IMR-90 (cell line): ENCODE measurements at places on chromosomes 13 and 19. TPM values are rescaled to one million over a fixed set of nuclear protein-coding genes. Genes with fewer than 3 reads are reported as not detected.

Gene MBD3L1
- not detected in 2 replicates for total RNA-seq

DNA sequence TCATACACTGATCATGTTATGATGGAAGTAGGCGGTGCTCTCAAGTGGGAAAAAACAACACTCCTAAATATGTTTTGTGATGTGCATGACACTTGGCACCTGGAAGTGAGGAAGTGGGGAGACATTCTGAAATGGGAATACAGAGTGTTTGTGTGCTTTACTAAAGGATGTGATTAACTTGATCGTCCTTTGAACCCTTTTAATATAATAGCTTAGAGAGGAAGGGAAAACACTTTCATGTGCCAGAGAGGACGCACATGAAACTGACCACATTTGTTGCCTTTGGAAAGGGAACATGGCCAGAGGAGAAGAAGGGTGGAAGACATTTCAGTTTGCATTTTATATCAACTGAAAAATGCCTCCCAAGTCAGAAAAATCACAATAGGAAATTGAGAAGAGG is 31.4 kb downstream of the SMAD9 start:
- H3K4me1 ChIP-seq = peaks cover 9% of the 10 kb centered on the region
- no peak overlapping the region for H3K27ac ChIP-seq
- no peaks in the 10 kb centered on the region for H3K27me3 ChIP-seq
- no peaks in the 10 kb centered on the region for H3K36me3 ChIP-seq
- H3K4me3 ChIP-seq = no peak overlapping the region

GRCh38 chr19:55042344-55042678 is 4.2 kb upstream of the GP6 start:
- no peak overlapping the region for H3K4me3 ChIP-seq
- peaks cover 18% of the 10 kb centered on the region for H3K36me3 ChIP-seq
- DNase-seq = no peak
- no peaks in the 10 kb centered on the region for H3K4me1 ChIP-seq
- H3K27me3 ChIP-seq = no peaks in the 10 kb centered on the region
- no peak overlapping the region for H3K27ac ChIP-seq

Gene MEF2B
- under 0.01 and 0.18 TPM in 2 replicates for total RNA-seq

GRCh38 chr19:12783849-12784393 is 7.4 kb upstream of the JUNB start:
- peaks cover 49% of the 10 kb centered on the region for H3K4me1 ChIP-seq
- H3K4me3 ChIP-seq = no peak overlapping the region
- H3K36me3 ChIP-seq = no peaks in the 10 kb centered on the region
- peak overlapping the region; percentile 85 for H3K27ac ChIP-seq
- no peaks in the 10 kb centered on the region for H3K27me3 ChIP-seq

DNA sequence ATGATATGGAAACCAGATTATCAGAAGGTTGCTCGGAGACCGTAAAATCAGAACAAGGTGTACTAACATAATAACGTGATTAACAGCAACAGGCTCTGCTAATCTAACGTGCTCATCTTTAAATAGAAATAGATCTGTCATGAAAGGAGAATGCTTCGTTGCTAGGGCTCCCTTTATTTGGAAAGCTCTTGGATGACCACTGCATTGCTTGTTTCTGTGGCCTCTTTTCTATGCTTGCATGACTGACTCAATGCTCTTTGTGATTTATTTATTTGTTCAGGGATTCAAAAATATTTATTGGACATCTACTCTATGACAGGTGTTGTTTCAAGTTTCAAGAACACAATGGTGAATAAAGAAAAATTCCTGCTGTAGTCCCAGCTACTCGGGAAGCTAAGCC is 22.3 kb upstream of the ZDHHC20 start:
- no peak overlapping the region for H3K27ac ChIP-seq
- H3K4me1 ChIP-seq = no peaks in the 10 kb centered on the region
- DNase-seq = no peak
- no peak overlapping the region for H3K4me3 ChIP-seq

Gene CPB2
- not detected in 2 replicates for total RNA-seq

- no peak for DNase-seq
- no peaks in the 10 kb centered on the region for H3K27me3 ChIP-seq
- H3K36me3 ChIP-seq = no peaks in the 10 kb centered on the region
- no peak overlapping the region for H3K27ac ChIP-seq
- H3K4me3 ChIP-seq = no peak overlapping the region
- H3K4me1 ChIP-seq = no peaks in the 10 kb centered on the region
Observed at GRCh38 chr13:58806401-58806800, 1174.9 kb downstream of the PCDH17 start.

GRCh38 chr19:49109569-49110233 is 4.5 kb upstream of the LIN7B start:
- peaks cover 4% of the 10 kb centered on the region for H3K4me1 ChIP-seq
- H3K4me3 ChIP-seq = no peak overlapping the region
- no peak overlapping the region for H3K27ac ChIP-seq
- H3K27me3 ChIP-seq = no peaks in the 10 kb centered on the region
- peaks cover 46% of the 10 kb centered on the region for H3K36me3 ChIP-seq
- no peak for DNase-seq

DNA sequence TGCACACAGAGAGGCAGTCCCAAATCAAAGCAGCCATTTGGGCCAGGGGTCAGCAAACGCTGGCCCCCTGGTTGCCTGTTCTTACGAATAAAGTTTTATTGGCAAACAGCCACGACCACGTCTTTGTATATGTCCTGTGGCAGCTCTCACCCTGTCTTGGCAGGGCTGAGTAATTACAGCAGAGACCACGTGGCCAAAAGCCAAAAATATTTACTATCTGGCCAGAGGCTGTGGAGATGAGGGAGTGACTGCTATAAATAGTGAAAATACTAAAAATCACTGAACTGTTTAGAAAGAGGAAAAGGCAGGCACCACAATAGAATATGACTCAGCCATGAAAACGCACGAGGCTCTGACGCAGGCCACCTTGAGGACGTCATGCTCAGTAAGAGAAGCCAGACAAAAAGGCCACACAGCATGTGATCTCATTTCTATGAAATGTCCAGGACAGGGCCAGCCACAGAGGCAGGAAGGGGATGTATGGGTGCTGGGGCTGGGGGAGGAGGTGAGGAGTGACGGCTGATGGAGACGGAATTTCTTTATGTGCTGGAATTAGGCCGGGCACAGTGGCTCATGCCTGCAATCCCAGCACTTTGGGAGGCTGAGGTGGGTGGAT is 29.4 kb downstream of the SMIM24 start:
- peak overlapping the region; percentile 67 for H3K27ac ChIP-seq
- peak; percentile 100 for DNase-seq
- peaks cover 2% of the 10 kb centered on the region for H3K4me1 ChIP-seq
- H3K4me3 ChIP-seq = no peak overlapping the region
- no peaks in the 10 kb centered on the region for H3K27me3 ChIP-seq

Gene CAPN12
- total RNA-seq = 0.18 TPM in 1 of 2 replicates, not detected in the other

Gene NTF4
- total RNA-seq = 0.18 TPM in 1 of 2 replicates, not detected in the other

- H3K36me3 ChIP-seq = no peaks in the 10 kb centered on the region
- H3K4me3 ChIP-seq = no peak overlapping the region
- no peaks in the 10 kb centered on the region for H3K27me3 ChIP-seq
- H3K27ac ChIP-seq = no peak overlapping the region
- H3K4me1 ChIP-seq = no peaks in the 10 kb centered on the region
- DNase-seq = no peak
Observed at GRCh38 chr13:82165396-82166174, 1716.7 kb downstream of the SLITRK1 start.

DNA sequence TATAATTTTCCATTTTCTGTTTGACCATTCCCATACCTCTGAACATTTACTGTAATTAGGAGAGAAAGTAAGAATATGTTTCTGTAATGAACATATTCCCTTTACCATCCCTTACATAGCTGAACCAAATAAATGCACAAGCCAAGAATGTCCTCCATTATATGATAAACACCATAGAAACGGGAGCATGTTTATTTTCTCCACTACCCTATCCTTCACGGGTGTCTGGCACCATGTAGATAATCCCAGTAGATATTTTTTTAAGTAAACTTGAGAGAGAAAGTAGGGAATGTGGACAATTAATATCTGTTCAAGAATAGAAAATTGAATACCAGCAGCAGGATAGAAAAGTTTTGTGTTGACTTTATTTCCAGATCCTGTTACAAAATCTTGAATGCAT is 928.4 kb downstream of the EFNB2 start:
- DNase-seq = no peak
- no peaks in the 10 kb centered on the region for H3K4me1 ChIP-seq

Gene HIPK4
- total RNA-seq = 0.18 and 0.28 TPM in 2 replicates

Gene DZIP1
- total RNA-seq = 12.2 and 16.9 TPM in 2 replicates

DNA sequence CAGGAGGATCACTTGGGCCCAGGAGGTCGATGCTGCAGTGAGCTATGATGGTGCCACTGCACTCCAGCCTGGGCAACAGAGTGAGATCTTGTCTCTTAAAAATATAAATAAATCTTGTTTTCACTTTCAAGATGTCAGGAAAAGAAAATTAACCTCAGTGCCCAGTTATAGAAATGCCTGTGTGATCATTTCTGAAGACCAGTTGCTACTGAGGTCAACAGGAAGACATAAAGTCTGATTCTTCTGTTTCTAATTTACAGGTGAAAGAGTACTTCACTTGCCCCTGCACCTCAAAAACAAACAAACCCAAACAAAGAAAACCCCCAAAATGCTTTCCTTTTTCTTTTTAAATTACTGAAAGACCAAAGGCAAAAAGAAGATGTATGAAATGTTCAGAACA is 174.3 kb upstream of the NBEA start:
- no peaks in the 10 kb centered on the region for H3K36me3 ChIP-seq
- no peak overlapping the region for H3K27ac ChIP-seq
- no peak for DNase-seq
- H3K4me1 ChIP-seq = no peaks in the 10 kb centered on the region
- no peak overlapping the region for H3K4me3 ChIP-seq
- H3K27me3 ChIP-seq = no peaks in the 10 kb centered on the region

GRCh38 chr19:5057860-5058259 is 88.9 kb downstream of the KDM4B start:
- no peaks in the 10 kb centered on the region for H3K4me1 ChIP-seq
- no peak overlapping the region for H3K4me3 ChIP-seq
- H3K27me3 ChIP-seq = no peaks in the 10 kb centered on the region
- no peak overlapping the region for H3K27ac ChIP-seq

GRCh38 chr13:79918620-79919019 is 422.3 kb downstream of the SPRY2 start:
- H3K4me3 ChIP-seq = no peak overlapping the region
- no peak for DNase-seq

- H3K27ac ChIP-seq = no peak overlapping the region
- no peaks in the 10 kb centered on the region for H3K27me3 ChIP-seq
- peaks cover 2% of the 10 kb centered on the region for H3K36me3 ChIP-seq
- no peak for DNase-seq
- no peak overlapping the region for H3K4me3 ChIP-seq
- peaks cover 3% of the 10 kb centered on the region; the same call in 1 of the 2 replicates for H3K4me1 ChIP-seq
Observed at GRCh38 chr13:39699274-39699673, 43.8 kb downstream of the COG6 start.

- peak; percentile 47 for DNase-seq
- no peak overlapping the region for H3K4me3 ChIP-seq
- H3K4me1 ChIP-seq = no peaks in the 10 kb centered on the region
- no peak overlapping the region for H3K27ac ChIP-seq
- no peaks in the 10 kb centered on the region for H3K36me3 ChIP-seq
Observed at GRCh38 chr19:47436712-47437401, 17.5 kb upstream of the MEIS3 start.

DNA sequence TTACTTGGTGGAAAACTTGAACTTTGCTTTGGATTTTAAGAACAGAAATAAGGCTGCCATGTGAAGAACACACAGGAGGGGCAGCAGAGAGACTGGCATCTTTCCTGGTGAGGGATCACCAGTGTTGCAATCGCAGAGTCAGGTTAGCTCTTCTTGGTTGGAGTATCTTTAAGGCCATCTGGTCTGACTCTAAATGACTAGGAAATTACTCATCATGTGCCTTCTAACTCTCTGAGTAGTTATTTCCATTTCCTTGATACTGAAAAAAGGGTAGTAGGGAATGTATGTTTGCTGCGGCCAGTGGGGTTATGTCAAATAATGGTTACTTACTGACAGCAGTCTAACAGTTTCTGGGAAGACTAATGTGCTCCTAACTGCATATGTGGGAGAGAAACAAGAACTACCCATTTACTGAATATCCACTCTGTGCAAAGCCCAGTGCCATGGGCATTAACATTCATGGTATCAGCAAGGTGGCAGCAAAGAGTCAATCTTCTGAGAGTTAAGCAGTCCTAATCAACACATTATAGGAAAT is 122.1 kb downstream of the COG6 start:
- no peak overlapping the region for H3K4me3 ChIP-seq
- peaks cover 8% of the 10 kb centered on the region for H3K4me1 ChIP-seq
- no peaks in the 10 kb centered on the region for H3K27me3 ChIP-seq
- no peak overlapping the region for H3K27ac ChIP-seq
- no peaks in the 10 kb centered on the region for H3K36me3 ChIP-seq

DNA sequence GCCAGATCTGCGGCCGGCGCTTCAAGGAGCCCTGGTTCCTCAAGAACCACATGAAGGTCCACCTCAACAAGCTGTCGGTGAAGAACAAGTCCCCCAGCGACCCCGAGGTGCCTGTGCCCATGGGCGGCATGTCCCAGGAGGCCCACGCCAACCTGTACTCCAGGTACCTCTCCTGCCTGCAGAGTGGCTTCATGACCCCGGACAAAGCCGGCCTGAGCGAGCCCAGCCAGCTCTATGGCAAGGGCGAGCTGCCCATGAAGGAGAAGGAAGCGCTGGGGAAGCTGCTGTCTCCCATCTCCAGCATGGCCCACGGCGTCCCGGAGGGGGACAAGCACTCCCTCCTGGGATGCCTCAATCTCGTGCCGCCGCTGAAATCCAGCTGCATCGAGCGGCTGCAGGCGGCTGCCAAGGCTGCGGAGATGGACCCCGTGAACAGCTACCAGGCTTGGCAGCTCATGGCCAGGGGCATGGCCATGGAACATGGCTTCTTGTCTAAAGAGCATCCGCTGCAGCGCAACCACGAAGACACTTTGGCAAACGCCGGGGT is 72.6 kb downstream of the ZNF536 start:
- no peaks in the 10 kb centered on the region for H3K4me1 ChIP-seq
- no peaks in the 10 kb centered on the region for H3K36me3 ChIP-seq
- no peak for DNase-seq

Gene BRCA2
- 9.7 and 11.7 TPM in 2 replicates for total RNA-seq

DNA sequence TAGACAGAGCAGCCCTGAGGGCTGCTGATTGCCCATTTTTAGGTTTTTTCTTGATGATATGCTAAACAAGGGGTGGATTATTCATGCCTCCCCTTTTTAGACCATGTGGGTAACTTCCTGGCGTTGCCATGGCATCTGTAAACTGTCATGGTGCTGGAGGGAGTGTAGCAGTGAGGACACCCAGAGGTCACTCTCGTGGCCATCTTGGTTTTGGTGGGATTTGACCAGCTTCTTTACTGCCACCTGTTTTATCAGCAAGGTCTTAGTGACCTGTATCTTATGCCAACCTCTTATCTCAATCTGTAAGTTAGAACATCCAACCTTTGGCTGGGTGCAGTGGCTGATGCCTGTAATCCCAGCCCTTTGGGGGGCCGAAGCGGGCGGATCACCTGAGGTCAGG is 148.0 kb downstream of the PTPRS start:
- no peak overlapping the region for H3K27ac ChIP-seq
- H3K4me3 ChIP-seq = no peak overlapping the region
- no peaks in the 10 kb centered on the region; the same call in 1 of the 2 replicates for H3K27me3 ChIP-seq
- no peaks in the 10 kb centered on the region for H3K36me3 ChIP-seq

Gene SIX5
- 0.90 and 1.4 TPM in 2 replicates for total RNA-seq

- H3K27me3 ChIP-seq = no peaks in the 10 kb centered on the region
- H3K4me3 ChIP-seq = no peak overlapping the region
- peaks cover 7% of the 10 kb centered on the region for H3K4me1 ChIP-seq
- peak overlapping the region; percentile 56; the same call in 1 of the 2 replicates for H3K27ac ChIP-seq
- DNase-seq = peak; percentile 70
Observed at GRCh38 chr19:46840498-46840942, 10.1 kb downstream of the AP2S1 start.
